ENCODE measurements at places on chromosomes 11 and 22. TPM values are rescaled to one million over a fixed set of nuclear protein-coding genes. Genes with fewer than 3 reads are reported as not detected.

DNA sequence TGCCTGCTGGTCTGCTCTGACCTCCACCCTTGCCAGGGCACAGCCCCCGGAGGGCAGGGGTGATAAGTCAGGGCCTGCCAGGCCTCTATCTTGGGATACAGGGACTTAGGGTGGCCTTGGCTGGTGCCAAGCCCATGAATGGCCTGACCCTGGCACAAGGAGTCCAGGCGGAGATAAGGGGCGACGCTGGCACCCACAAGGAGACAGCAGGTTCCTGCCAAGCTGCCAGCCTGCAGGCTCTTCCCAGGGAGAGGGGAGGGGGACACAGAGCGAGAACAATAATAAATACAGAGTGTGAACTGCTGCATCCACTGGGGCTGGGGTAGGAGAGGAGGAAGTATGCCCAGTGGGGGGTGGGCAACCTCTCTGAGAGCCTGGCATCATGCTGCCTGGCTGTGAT is 978 bp downstream of the CSDC2 start:
- peak; percentile 85 for DNase-seq

DNA sequence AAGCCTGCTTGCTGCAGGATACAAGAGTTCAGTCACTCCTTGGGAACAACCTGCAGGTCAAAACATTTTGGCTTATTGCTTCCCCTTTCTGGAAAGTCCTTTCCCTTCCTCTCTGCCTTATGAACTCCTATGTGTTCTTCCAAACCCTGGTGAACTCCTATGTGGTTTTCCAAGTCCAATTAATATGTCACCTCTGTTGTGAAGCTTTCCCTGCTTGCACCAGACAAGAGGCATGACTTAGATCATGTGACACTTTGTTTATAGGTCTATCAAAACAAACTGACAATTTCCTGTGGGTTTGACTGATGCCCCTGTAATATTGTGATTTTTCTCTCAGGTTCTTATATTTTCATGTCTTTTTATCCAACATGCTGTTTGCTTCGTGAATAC is 64.2 kb downstream of the ENDOD1 start:
- no peak for DNase-seq

- no peak for DNase-seq
Measured at GRCh38 chr22:39989633-39990032, 5.1 kb upstream of the FAM83F start.

GRCh38 chr11:27696961-27697360 is 3.3 kb downstream of the BDNF start:
- DNase-seq = no peak

GRCh38 chr11:29263971-29264682 is 752.7 kb downstream of the KCNA4 start:
- DNase-seq = no peak

GRCh38 chr11:8025123-8025522 is 38.0 kb downstream of the EIF3F start:
- DNase-seq = no peak

DNA sequence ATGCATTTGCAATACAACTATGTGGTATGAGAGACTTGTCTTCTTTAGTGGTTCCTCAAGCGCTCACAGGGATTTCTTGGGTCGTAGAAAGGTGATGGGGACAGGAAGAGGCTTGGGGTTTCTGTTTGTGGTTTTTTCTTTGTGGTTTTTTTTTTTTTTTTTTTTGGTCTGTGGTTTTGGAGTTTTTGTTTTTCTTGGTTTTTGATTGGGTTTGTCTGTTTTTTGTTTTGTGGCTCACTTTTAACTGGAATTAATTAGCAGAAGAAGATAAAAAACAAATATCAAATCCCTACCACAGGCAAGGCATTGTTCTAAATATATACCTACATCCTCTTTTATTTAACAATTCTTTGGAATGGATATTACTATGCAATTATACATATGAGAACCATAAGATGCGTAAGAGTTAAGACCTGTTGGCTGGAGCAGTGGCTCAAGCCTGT is 5.5 kb downstream of the TTC28 start:
- DNase-seq = no peak

DNA sequence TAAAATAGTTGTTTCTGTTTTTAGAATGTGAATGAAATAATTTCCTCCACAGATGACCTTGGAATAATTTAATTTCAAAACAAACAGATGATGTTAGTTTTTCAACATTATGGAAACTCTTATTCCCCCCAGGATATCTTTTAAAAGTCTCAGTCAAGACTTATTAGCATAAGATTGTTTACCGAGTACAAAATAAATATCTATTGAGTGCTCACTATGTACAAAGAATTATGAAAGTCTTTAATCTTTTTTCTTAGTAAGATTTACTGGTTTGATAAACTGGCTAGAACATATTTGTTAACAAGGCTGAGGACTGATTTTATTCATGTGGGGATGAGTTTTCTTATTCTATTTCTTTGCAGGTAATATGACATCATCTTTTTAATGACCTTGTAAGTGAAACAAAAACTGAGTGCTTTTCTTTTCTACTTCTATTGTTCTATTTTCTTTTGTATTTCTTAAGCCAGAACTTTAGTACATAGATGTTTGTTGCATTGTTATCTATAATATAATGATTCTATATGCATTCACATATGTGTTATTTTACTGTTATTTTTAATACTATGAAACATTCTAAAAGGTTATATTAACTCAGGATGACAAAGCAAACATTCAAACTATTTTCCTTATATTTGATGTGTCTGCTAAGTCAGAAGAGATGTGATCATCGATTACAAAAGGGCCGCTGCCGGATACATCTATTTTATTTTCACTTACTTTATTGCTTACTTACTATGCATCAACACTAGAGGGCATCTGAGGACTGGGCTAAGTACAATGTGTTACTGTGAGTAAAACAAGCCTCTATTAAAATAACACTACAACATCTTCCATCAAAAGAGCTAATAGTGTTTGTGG is 111.0 kb upstream of the ARHGAP42 start:
- DNase-seq = no peak

GRCh38 chr11:95155385-95155784 is 65.7 kb downstream of the ENDOD1 start:
- no peak for DNase-seq

DNA sequence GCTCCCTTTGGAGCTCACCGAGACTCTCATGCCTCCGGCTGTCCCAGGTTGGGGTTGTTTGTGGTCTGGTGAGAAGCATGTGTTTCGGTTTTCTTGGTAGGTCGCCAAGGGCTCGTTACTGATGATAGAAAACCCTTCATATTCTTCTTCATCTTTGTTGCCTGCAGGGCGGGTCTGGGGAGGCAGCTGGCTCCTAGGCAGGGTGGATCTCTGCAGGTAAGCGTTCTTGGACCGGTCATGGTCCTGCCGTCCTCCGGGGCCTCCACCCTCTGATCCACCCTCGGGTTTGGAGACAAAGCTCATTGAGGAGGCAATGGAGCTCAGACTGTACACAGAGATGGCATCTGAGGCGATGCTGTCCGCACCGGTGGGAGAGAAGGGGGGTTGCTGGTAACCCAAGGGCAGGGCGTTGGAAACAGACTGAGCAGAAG is 64.3 kb upstream of the PITPNB start:
- DNase-seq = no peak

GRCh38 chr22:25039754-25040153 is 87.2 kb downstream of the KIAA1671 start:
- DNase-seq = no peak

DNA sequence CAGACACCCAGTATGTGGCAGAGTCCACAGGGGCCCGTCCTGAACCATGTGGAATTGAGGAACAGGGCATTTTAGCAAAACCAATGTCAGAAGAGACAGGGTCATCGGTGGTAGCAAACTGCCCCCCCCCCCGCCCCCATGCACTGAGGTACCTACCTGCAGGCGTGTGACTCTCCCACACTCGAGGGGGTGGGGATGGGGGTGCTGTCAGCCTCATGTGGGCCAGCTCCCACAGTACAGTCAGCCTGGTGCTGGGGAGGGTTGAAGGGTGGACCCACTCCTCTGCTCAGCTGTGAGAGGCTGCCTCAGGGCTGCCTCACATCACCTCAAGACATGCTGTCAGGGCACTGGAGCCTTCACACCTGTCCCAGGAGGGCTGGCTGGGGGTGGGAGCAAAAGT is 10.7 kb upstream of the SUSD2 start:
- DNase-seq = no peak

- peak; percentile 19 for DNase-seq
Measured at GRCh38 chr11:77171885-77172665, 44.0 kb downstream of the MYO7A start.

DNA sequence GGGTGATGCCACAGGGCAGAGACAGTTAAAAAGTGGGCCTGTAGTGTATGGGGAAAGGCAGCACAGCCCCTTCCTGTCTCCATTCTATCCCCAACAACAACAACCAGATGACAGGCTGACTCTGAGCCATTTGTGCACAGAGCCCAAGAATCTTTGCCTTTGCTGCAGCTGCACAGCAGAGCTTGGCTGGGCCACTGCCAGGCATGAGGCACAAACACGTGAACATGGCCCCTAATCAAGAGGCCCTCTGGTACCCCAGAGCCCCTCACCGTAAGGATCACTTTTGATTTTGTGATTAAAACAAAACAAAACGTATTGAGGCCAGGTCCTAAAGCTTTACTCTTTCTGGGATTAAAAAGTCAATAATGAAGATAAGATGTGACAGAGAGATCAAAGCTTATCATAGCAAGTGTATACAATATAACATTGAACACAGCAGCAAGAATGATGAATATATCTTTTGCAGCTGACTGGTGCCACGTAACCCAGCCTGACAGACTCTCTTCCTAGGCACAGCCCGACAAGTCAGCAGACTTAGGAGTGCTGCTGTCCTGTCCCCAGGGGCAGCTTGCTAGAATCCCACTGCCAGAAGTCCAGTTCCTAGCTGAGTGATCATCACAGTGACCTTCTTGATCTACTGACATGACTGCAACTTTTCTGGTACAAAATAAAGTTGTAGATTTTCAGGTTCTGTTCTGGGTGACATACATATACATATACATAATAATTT is 117.8 kb downstream of the SERGEF start:
- peak; percentile 64 for DNase-seq

GRCh38 chr11:8382436-8383053 is 118.9 kb upstream of the LMO1 start:
- no peak for DNase-seq

GRCh38 chr11:17865765-17866428 is 131.3 kb downstream of the KCNC1 start:
- no peak for DNase-seq

DNA sequence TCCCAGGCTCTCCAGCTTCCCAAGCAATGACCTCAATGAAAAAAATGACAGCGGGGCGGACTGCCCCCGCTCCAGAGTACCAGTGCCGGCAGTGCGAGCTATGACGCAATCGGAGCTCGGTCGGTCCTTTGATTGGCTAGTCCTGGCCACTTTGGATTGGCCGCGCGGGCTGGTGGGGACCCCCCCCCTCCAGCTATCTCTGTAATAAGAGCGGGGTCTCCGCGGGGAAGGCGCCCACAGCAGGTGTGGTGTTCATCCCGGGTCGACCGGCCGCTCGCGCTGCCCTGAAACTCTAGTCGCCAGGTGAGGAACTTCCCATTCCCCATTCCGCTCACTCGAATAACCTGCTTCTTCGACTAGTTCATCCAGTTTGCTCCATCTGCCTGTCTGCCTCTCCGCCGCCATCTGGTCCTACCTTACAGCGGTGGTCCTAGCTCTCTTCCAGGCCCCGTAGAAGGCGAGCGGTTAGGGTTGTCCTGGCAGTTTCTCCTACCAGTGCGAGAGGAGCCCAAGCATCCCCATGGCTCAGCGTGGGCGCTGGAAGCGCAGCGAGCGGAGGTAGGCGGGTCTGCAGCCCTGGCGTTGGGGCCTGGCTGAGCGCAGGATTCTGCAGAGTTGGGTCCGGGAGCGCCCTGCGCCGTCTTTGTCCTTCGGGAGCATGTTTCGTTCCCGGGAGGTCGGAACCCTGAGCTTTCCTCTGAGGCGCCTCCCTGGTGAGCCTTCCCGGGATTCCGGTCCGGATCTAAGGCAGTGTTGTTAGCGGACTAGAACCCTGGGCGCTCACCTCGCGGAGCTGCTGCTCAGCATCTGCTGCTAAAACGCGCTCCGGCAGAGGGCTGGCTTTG is at the start of gene CALCB:
TSS of gene CALCB (plus strand) at position 233 of the 845 bp plus-strand sequence. CDS start 1,126 bp downstream, outside the sequence.
- DNase-seq = no peak

- no peak for DNase-seq
Measured at GRCh38 chr22:46650078-46650810, 30.1 kb downstream of the GRAMD4 start.

GRCh38 chr11:111663820-111664219 is 61.6 kb downstream of the SIK2 start:
- peak; percentile 56 for DNase-seq

GRCh38 chr22:38114484-38115398 is 4.3 kb upstream of the BAIAP2L2 start:
- peak; percentile 93 for DNase-seq

- DNase-seq = no peak
Measured at GRCh38 chr11:127943763-127944162, 643.6 kb downstream of the ETS1 start.

GRCh38 chr11:48002561-48002960 is 22.2 kb downstream of the PTPRJ start:
- DNase-seq = no peak

DNA sequence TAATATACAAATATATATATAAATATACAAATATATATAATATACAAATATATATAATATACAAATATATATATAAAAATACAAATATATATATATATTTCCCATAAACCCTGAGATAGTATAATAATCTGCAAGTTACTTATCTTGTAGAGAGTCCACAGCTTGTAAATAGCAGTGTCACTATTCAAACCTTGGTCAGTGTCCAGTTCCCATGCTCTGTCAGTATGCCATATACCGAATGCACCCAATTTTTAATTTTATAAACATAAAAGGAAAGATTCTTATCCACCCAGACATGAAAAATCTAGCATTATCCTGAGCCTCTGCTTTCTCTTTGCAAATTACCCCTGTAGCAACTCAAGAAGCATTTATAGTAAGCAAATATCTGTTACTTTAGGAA is 21.6 kb upstream of the CTSC start:
- DNase-seq = no peak

PLAAT4 gene
- total RNA-seq = 25.3 TPM

ADSL gene
- 56.6 TPM for total RNA-seq

FGF19 gene
- not detected for total RNA-seq

SH3BP1 gene
- total RNA-seq = 2.7 TPM

SCGB1D2 gene
- 4.0 TPM for total RNA-seq

SOX6 gene
- 16.9 TPM for total RNA-seq

GRAMD1B gene
- total RNA-seq = 12.2 TPM

XKR3 gene
- not detected for total RNA-seq

ISX gene
- total RNA-seq = not detected

GUCY1A2 gene
- 10.9 TPM for total RNA-seq

IGF2 gene
- total RNA-seq = 88.2 TPM

CRYAB gene
- total RNA-seq = 6,681 TPM

SBF1 gene
- 55.5 TPM for total RNA-seq

ZP1 gene
- total RNA-seq = not detected

DEUP1 gene
- not detected for total RNA-seq

SAA1 gene
- 7.1 TPM for total RNA-seq

OR9Q1 gene
- total RNA-seq = not detected

OR52I2 gene
- not detected for total RNA-seq

B3GAT3 gene
- 12.1 TPM for total RNA-seq

FGF4 gene
- total RNA-seq = not detected

MACROD1 gene
- total RNA-seq = 139 TPM

Data from left ventricle myocardium superior (tissue), 1 donor.